ENCODE measurements at places on chromosomes 5 and 9.

DNA sequence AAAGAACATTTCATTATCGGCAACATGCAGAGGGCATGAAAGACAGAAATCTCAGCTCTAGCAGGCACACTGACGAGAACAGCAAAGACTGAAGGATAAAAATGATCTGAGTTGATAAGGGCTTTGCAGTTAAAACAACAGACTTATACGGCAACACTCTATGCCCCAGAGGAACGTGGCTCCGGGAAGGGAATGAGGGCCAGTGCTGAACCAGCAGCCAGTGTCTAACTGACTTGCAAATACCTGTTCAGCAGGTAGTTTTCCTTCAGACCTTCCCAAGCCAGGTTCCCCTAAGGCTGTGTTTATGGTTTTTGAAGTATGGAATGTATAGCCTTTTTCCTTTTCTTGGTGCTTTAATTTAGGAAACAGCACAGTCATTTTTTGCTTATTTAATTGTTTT, 121.3 kb upstream of the CDH18 start:
- DNase-seq, result no peak

GRCh38 chr5:124923131-124923530, 176.7 kb upstream of the ZNF608 start:
- no peak for DNase-seq

DNA sequence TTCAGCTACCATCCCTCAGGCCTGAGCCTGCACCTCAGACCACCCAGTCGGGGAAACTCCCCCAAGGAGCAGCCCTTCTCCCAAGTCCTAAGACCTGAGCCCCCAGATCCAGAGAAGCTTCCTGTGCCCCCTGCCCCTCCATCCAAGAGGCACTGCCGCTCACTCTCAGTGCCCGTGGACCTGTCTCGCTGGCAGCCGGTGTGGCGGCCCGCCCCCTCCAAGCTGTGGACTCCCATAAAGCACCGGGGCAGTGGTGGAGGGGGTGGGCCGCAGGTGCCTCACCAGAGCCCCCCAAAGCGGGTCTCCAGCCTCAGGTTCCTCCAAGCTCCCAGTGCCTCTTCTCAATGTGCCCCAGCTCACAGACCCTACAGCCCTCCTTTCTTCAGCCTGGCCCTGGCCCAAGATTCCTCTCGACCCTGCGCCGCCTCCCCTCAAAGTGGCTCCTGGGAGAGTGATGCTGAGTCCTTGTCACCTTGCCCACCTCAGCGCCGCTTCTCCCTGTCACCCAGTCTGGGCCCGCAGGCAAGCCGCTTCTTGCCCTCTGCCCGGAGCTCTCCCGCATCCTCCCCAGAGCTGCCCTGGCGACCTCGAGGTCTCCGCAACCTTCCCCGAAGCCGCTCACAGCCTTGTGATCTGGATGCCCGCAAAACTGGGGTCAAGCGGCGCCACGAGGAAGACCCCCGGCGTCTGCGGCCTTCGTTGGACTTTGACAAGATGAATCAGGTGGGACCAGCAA, 7.0 kb downstream of the FAM53C start:
- DNase-seq, result no peak

GRCh38 chr5:126265917-126266316, 157.3 kb upstream of the GRAMD2B start:
- no peak for DNase-seq

DNA sequence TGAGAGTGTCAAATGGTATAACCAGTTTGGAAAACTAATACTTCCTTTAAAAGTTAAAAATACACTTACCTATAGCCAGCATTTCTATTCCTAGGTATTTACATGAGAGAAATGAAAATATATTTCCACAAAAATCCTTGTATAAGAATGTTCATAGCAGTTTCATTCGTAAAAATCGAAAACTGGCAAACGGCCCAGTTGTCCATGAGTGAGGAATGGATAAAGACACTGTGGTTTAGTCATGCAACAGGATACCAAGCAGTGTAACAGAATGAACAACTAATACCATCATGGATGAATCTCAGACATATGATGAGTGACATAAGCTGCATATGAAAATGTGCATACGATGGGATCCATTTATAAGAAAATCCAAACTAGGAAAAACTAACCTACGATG, 136.7 kb downstream of the MACROH2A1 start:
- no peak for DNase-seq

DNA sequence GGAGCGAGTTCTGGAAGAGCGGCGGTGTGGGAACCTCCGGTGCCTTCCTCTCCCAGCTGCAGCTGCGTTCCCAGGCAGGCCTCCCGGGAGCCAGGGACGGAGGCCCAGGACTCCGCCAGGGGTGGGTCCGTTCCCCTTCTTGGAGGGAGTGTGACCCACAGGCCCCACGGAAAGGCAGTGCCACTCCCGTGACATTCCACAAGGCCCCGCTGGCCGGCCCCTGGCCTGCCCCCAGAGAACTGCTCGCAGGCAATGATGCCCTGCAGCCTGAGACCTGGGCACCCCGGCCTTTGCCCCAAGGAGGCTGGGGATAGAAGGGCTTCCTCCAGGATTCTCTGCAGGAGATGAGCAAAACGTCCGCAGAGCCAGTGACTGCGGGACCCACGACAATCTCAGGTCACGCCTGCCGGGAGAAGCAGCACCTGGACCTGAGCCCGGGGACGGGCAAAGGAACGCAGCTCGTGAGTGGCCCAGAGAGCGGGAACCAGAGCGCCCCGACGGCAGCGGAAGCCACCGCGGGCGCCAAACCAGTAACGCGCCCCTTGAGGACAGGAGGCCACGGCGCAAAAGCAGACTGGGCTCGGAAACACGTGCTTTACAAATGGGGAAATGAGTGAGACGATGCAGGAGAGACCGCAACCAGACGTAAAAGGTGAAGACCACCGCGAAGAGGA, 9.3 kb downstream of the OBP2B start:
- peak; percentile 23 for DNase-seq

DNA sequence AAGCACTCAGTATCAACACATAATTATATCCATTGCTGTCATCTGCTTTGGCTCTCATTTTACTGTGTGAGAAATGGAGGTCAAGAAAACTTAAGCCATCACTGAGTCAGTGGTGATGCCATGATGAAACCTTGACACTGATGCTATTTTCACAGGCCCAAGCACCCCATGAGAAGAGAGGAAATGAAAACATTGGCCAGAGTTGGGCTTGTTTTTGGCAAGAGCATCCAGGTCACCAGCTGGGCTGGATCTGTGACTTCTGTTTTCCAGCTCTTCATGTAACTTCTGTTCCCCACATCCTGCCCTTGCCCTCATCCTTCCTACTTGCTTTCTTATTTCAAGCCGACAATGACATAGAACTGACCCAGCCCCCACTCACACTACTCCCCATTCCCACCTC, 10.0 kb downstream of the LCP2 start:
- no peak for DNase-seq

GRCh38 chr5:177472460-177473442, 683 bp downstream of the DBN1 start:
- no peak for DNase-seq

- no peak for DNase-seq
These were observed 189.1 kb upstream of the CDH12 start for GRCh38 chr5:23042226-23042625.

GRCh38 chr9:77215874-77216273, 38.5 kb downstream of the VPS13A start:
- DNase-seq, result no peak

- DNase-seq, result no peak
These were observed 77.5 kb upstream of the SYK start for GRCh38 chr9:90724112-90724511.

DNA sequence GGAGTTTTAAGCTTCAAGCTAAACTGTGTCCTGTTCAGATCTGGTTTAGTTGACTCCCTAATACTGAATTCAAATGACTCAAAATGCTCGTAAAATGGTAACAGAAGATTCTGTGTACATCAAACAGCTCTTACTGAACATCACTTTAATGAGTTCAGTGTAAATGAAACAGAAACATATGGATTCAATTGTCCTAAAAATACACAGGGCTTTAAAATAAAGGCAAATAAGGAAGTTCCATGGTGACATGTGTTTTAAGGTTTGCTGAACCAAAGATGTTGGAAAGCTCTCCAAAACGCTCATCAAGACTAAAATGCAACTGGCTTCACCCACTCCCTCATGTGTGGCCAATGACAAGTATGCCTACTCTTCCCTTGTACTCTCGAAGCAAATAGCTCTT, 340.0 kb upstream of the PIK3R1 start:
- DNase-seq, result no peak

- DNase-seq, result no peak
These were observed 12.6 kb downstream of the OLFML2A start for GRCh38 chr9:124789531-124789930.

DNA sequence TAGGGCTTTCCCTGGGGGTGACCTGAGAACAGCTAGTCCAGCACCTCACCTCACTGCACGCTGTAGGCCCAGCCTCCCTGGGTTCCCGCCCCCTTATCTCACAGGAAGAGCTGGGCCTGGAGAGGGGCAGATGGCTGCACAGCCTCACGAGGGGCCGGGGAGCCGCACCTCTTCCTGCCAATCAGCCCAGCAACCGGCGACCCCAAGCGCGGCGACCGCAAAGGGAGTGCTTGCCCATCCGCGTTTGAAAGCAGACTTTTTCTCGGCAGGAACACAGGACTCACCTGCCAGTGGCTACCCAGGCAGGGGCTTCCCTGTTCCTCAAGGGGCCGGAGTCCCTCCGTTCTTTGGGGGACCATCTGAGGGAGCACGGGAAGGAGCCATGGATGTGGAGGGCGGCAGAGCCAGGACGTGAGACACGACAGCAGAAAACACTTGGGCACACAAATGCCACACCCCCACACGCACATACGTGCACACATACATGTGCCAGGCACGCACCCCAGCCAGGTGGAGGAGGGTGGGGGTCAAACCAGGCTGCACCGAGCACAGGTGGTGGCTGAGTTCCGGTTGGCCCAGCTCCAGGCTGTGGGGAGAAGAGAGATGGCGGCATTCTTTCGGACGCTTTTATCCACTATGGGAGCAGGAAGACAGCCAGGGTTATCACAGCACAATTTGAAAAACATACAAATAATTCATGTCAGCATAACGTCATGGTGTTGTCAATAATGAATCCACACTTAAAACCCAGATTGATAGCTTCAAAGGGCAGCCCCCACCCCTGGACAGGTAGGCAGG, 11.3 kb downstream of the TMEM250 start:
- DNase-seq, result peak; percentile 46

GRCh38 chr5:10566543-10567068, 2.7 kb downstream of the ANKRD33B start:
- no peak for DNase-seq

DNA sequence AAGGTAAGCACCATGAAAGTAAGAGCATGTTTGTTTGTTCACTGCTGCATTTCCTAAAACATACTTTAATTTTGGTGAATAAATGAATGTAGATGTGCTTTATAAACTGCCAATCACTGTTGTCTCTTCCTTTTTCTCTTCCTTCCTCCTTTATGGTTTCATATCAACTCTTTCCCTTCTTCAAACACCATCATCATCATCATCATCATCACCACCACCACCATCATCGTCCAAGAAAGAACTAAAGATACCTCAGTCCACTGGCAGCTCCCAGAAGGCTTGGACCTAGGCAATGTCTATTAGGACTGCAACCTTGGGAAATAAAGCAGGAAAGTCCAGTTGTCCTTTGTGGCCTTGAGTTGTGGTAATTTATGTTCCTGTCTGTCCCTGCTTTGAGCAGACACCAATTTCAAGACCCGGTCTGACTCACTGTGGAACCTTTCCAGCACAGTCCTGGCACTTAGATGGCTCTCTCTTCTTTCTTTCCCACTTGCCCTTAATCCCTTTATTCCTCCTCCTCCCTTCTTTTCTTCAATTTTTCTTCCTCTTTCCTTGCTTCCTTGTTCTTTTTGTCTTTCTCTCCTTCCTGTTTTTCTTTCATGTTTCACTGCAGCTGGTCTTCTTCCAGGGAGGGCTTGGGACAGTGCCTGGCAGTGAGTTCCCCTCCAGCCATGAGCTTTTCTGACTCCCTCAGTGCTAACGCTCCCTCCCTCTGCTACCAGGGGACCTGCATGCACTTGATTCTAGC, 99.3 kb downstream of the ANGPTL2 start:
- no peak for DNase-seq

DNA sequence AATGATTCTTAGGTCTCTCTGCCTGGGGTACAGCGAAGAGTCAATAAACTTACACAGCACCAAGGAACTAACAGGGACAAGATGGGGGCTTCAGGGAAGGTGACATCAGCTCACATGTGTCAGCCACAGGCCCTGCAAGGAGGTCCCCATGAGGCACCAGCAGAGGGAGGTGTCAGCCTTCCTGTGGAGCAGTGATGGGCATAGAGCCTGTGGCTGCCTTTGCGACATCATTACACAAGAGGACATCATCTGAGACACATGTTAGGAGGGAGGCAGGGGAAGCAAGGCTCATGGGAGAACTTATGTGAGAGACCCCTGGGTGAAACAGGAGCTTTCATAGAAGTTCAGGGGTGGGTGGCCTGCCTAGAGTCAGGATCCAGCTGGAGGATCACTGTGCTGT, 389.6 kb downstream of the SEMA5A start:
- DNase-seq, result peak; percentile 3

DNA sequence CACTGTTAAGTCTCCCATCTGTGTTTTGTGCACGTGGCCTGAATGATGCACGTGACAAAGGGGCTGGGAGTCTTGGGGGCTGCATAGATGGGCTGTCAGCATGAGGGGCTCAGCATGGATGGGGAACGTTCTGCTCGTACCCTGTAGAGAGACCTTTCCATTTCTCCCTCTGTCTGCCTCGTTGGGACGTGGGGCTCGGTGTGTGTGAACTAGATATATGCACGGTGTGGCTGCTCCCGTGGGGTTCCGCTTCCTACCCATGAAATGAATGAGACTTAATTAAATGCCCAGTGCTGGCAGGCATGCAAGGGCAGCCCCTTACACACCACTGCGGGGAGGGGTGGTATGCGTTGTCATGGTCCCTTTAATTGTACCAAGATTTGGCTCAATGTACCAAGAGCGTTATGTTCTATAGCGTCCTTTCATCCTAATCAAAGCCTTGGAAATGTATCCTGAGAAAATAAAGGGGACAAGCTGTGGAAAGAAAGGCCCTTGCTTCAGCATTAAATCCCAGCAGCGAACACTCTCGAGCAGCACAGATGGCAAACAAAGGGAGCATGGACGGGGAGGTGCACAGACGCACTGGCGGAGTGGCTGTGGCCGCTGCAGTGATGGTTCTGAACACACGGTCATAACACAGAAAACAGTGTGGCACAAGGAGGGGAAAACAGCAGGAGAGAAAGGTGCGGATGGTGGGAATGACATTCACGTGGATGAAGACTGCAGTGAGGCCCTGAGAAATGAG, 66.8 kb downstream of the RASGEF1C start:
- DNase-seq, result no peak

DNA sequence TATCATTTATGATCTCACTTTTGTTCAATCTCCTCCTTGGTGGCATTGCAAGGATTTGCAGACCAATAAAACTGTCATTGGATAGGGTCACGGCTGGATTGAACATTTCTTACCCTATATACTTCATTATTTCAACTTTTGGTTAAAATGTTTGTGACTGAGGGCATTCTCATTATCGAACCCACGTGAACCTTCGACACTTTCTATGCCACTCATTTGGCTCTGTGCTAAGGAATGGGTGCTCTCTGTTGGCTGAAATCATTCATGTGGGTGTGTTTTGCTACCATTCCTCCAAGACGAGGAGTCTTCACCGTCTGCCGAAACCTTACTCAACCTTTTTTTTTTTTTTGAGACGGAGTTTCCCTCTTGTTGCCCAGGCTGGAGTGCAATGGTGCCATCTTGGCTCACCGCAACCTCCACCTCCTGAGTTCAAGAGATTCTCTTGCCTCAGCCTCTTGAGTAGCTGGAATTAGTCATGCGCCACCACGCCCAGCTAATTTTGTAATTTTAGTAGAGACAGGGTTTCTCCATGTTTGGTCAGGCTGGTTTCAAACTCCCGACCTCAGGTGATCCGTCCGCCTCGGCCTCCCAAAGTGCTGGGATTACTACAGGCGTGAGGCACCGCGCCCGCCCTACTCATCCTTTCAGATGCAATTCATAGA, 62.5 kb downstream of the CSNK1A1 start:
- no peak for DNase-seq
